Adrenal gland (tissue), 19 donors: ENCODE measurements at places on chromosomes 2 and 18. TPM values are rescaled to one million over a fixed set of nuclear protein-coding genes. Genes with fewer than 3 reads are reported as not detected.

CNGA3 gene
- total RNA-seq = 0.11 TPM

LHCGR gene
- total RNA-seq = not detected

HYCC2 gene
- 22.6 TPM for total RNA-seq

PLCD4 gene
- 0.78 TPM for total RNA-seq

GRCh38 chr2:171729952-171730317, 42.7 kb downstream of the DYNC1I2 start:
- no peak overlapping the region for H3K27ac ChIP-seq
- no peak for DNase-seq
- H3K4me3 ChIP-seq = no peak overlapping the region
- H3K27me3 ChIP-seq = no peaks in the 10 kb centered on the region
- H3K36me3 ChIP-seq = no peaks in the 10 kb centered on the region

DNA sequence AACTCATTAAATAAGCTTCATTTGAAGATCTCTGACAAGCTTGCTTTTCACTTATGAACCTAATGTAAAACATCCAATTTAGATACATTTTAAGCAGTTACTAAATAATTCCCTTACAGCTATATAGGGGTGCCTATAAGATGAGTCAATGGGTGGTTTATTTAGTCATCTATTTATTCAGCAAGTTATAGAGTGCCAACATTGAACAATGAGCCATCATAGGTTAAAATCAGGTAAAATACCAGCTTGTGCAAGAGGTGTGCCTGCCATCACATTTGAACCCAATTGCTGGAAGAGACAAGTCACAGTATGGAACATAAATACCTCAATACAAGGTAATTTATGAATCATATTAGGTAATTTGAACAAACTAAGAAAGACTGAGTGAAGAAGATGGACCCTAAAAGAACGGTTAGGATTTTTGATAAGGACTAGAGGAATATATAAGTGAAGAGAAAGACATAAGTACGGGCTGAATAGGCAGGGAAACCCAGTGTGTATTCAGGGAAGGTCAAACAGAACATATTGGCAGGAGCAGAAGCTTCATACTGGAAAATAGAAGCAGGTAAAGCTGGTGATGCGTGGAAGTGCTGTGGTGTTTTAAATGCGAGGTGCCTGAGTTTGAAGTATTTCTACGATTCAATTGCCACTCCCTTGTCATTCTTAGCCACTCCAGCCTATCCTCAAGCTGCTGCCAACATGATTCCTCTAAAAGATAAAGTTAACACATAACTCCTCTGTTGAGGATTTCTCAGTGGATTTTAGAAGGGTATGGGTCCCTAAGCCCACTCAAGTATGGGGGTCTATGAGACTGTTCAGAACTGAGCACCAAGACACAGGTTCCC, 18.9 kb upstream of the STAT4 start:
- H3K4me1 ChIP-seq = no peaks in the 10 kb centered on the region
- no peaks in the 10 kb centered on the region for H3K27me3 ChIP-seq
- DNase-seq = no peak
- no peaks in the 10 kb centered on the region for H3K36me3 ChIP-seq
- H3K27ac ChIP-seq = no peak overlapping the region

DNA sequence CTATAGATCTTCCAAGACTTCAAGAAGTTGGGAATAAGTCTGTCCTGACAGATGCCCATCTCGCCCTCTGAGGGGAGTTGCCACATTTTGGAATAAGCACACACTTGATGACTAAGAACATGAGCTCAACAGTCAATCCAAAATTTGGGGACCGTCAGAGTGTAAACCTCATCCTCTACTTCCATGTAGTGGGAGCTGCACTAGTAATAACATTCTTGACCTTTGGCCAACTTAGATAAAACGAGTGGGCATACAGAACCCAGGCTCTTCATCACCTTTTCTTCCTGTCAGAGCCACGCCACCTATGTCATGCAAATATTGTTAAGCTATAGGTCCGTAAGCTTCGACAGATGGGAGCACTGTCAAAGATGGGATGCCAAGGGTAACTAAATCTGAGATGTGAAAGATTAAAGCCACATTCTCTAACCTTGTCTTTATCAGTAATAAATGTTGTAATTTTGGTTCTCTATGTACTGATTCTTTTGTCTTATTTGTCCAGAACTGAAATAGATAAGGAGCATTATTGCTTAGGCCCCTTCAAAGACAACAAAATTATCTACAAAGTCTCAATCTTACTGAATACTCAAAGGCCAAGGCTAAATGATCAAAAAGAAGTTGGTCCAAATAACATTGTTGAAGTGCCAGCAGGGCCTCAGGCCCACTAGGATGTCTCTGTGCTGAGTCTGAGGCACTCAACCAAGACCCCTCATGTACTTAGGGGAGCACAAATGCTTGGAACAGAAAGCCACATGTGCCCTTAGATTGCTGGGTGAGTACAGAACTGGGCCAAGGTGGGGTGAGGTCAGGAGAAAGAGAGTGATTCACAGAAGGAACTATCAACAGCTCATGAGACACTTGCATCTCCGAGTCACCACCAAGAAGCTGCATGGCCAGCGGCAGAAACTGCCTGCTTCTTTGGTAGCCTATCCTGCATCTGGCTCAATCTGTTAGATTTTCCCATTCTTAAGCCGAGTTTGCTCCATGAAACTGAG, 15.0 kb downstream of the CDH2 start:
- H3K4me1 ChIP-seq = peaks cover 35% of the 10 kb centered on the region
- H3K27ac ChIP-seq = peak overlapping the region; percentile 65

- DNase-seq = no peak
- no peaks in the 10 kb centered on the region for H3K36me3 ChIP-seq
- H3K4me3 ChIP-seq = no peak overlapping the region
- peaks cover 10% of the 10 kb centered on the region for H3K4me1 ChIP-seq
Measured at GRCh38 chr18:32086881-32087280, 4.8 kb upstream of the RNF138 start.

DNA sequence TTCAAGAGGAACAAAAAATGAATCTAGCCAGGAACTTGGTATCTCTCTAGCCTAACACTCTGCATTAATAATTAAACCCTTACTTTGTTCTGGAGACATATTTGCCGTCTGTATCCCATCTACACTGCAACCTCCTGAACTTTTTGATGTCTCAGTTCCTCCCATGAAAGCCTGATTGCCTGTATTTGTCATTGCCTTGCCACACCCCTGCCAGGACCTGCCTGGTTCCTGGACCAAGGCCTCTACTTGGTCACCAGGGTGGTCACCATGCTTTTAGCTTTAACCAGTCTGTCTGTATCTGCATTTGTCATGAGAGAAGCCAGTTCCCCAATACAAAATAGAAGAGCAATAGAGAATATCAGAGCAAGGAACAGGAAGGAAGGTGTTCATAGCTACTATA, 58.8 kb upstream of the NOL4 start:
- no peaks in the 10 kb centered on the region for H3K36me3 ChIP-seq
- DNase-seq = no peak
- H3K4me3 ChIP-seq = no peak overlapping the region
- H3K27ac ChIP-seq = no peak overlapping the region

GRCh38 chr2:67839242-67839641, 223.6 kb downstream of the C1D start:
- H3K36me3 ChIP-seq = no peaks in the 10 kb centered on the region
- H3K4me3 ChIP-seq = no peak overlapping the region
- H3K27me3 ChIP-seq = no peaks in the 10 kb centered on the region
- no peaks in the 10 kb centered on the region for H3K4me1 ChIP-seq

DNA sequence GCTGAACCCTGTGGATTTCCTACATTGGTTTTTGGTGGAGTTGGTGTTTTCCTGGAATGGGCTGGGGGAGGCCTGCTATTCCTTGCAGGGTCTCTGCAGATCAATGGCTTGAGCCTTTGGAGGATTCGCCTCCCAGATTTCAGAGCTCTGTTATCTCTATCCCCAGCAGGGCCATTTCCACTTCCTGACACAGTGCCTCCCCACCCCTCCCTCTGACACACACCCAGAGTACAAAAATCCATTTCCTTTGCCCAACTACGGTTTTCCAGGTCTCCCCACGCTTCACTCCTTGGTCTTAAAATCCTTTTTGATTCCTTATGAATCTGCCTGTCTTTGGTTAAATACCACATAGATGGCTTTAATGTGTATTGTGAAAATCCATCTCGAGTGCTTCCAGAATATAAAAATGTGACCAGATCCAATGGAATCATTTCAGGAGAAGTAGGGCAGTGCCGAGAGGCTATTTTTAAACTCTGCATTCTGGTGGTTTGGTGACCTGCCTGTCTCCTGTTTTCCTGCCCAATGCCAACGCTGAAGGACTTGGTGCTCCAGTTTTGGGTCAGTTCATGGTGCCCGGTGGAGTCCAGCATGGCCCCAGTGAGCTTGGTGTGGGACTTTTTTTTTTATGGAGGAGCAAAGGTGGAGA, 60.9 kb downstream of the ARL4C start:
- no peak overlapping the region for H3K4me3 ChIP-seq
- DNase-seq = no peak
- H3K27me3 ChIP-seq = no peaks in the 10 kb centered on the region
- no peaks in the 10 kb centered on the region for H3K36me3 ChIP-seq

DNA sequence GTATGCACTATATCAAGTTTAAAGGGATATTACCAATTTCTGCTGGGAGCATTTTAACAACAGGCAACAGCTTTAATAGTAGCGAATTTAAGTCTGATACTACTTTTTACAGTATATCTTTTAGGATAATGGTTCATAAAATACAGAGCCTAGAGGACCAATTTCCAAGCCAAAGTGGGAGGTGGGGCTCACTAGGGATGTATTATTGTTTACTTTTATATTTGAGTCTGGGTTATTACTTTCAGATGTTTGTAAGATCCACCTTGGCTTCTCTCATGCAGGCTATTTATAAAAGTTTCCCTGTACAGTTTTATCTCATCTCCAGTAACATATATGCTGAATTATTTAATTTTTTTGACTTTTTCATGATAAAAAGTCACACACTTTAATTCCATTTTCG, 242.0 kb downstream of the CMPK2 start:
- no peaks in the 10 kb centered on the region for H3K4me1 ChIP-seq
- H3K27me3 ChIP-seq = no peaks in the 10 kb centered on the region
- H3K27ac ChIP-seq = no peak overlapping the region
- H3K36me3 ChIP-seq = no peaks in the 10 kb centered on the region
- no peak overlapping the region for H3K4me3 ChIP-seq

DNA sequence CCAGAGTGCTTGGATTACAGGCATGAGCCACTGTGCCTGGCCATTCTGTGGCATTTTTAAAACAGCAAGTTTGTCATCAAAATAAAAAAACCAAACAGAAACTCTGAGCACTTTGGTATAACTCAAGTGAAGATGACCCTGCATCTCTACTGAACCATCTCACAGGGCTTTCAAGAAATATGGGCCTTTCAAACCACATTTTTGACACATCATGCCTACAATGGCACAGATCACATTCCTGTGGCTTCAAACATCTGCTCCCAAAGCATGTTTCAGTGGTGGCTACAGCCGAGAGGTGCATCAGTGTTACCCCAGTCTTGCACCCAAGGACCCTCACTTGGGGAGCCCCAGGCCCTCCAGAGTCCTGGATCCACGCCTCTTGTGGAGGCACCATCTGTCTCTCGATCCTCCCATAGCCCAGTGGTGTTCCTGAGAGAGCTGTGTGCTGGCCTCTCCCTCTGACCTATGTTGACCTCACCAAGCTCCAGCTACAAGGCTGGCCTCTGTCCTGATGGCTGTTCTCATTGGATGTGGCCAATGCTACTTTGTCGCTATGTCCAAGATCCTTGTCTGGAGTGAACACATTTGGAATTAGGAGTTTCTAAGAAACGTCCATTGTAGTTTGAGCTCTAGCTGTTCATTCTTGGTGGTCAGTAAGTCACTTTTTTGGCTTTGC, 55.2 kb upstream of the RALBP1 start:
- H3K4me1 ChIP-seq = no peaks in the 10 kb centered on the region
- no peak overlapping the region for H3K27ac ChIP-seq
- no peak overlapping the region for H3K4me3 ChIP-seq
